ENCODE measurements at places on chromosomes 2 and 18. TPM values are rescaled to one million over a fixed set of nuclear protein-coding genes. Genes with fewer than 3 reads are reported as not detected.

Gene DPP10
- polyA plus RNA-seq = 0.67 TPM

Gene RNU2-63P
- not detected for polyA plus RNA-seq

Gene COLEC12
- polyA plus RNA-seq = 1.3 TPM

Gene SLC9A4
- 10.3 TPM for polyA plus RNA-seq

Gene UGT1A5
- not detected for polyA plus RNA-seq

Gene MYL1
- not detected for polyA plus RNA-seq

Gene LDLRAD4
- 2.3 TPM for polyA plus RNA-seq

Gene HNMT
- polyA plus RNA-seq = 69.2 TPM

Gene KCNJ3
- 9.9 TPM for polyA plus RNA-seq

Gene FANCL
- polyA plus RNA-seq = 13.4 TPM

Measured in kidney (tissue), 22 donors.